ENCODE measurements at places on chromosomes 3 and 15. TPM values are rescaled to one million over a fixed set of nuclear protein-coding genes. Genes with fewer than 3 reads are reported as not detected.

SLC9A9 gene
- 3.3 TPM for total RNA-seq

C15orf62 gene
- 0.88 TPM for total RNA-seq

ITGA11 gene
- 1.2 TPM for total RNA-seq

HTR3C gene
- total RNA-seq, result not detected

NR2E3 gene
- 0.19 TPM for total RNA-seq

DZIP1L gene
- total RNA-seq, result 18.1 TPM

TP63 gene
- not detected for total RNA-seq

ITIH1 gene
- total RNA-seq, result not detected

GOLGA8Q gene
- not detected for total RNA-seq

MANF gene
- total RNA-seq, result 155 TPM

CFAP91 gene
- total RNA-seq, result 0.50 TPM

RETNLB gene
- not detected for total RNA-seq

GOLGA6L7 gene
- not detected for total RNA-seq

KLHL6 gene
- total RNA-seq, result not detected

NDUFB5 gene
- 93.7 TPM for total RNA-seq

CEP63 gene
- total RNA-seq, result 34.5 TPM

CHRNA3 gene
- not detected for total RNA-seq

LTK gene
- total RNA-seq, result 0.13 TPM

ECE2 gene
- total RNA-seq, result not detected

PLSCR2 gene
- not detected for total RNA-seq

CAND2 gene
- total RNA-seq, result 0.91 TPM

TTLL13 gene
- total RNA-seq, result not detected

TICRR gene
- total RNA-seq, result 10.2 TPM

PLIN1 gene
- total RNA-seq, result not detected

All from A375 (cell line).